ENCODE measurements at places on chromosomes 4 and X. TPM values are rescaled to one million over a fixed set of nuclear protein-coding genes. Genes with fewer than 3 reads are reported as not detected.

The NBDY gene
- 34.3 TPM for total RNA-seq

The PLP1 gene
- not detected for total RNA-seq

The PLXNB3 gene
- total RNA-seq = not detected

The SUPT20HL2 gene
- total RNA-seq = not detected

The ETNPPL gene
- total RNA-seq = not detected

The JADE1 gene
- 67.3 TPM for total RNA-seq
